ENCODE measurements at places on chromosomes 11 and 22.

- no peak for DNase-seq
Measured at GRCh38 chr11:1356478-1356960, 33.2 kb upstream of the BRSK2 start.

DNA sequence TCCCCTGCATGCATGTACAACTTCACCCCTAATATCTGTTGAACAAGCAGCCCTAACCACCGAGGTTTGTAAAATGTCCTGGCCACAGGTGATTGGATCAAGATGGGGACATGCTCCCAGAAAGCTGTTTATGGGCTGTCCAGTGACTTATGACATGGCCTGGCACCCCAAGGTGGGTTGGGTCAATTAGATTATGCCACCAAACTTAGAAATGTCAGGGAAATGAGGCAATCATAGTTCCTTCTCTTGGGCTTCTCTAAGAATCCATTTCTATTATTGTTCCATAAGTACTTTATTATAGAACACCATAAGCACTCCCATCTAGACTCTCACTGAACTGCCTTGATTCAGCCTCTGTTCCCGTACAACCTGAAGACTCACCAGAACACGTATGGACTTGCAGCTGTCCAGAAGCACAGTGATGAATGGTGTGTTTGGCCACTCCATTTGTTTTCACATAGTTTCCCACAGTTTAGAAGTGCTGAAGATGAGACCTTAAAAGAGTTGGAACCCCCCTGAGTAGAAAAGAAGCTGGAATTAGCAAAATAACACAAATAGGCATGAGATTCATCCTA, 45.5 kb upstream of the OLFML1 start:
- no peak for DNase-seq

DNA sequence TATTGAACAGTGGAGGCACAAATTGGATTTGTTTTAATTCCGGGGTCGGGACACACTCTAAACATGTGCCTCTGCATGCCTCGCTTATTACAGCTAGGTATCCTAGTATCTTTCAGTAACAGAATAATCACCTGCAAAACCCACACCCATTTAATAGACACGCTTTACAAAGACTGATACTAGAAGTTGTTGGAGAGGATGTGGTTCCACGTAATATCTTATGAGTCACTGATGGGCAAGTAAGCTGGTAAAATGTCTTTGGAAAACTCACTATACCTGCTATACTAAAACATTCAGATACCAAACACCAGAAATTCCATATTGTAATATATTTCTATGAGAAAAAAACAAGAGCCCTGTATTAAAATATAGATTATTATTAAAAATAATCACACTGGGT, 84.0 kb downstream of the GGTLC2 start:
- DNase-seq: no peak

DNA sequence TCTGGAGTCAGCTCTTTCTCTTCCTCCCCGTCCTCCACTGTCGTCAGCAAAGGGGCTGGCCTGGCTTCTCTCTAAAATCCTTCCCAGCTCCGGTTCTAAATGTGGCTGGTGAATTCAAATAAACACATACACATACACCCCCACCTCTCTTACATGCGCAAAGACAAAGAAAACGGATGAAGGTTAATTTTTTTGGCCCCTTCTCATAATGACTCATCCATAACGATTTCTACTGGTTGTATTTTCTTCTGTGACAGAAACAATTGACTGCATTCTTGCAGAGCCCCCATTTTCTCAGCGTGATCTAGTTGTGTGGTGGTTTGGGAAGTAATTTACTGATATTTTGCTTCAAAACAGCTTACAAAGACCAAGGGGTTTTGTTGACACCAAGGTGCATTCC, 130.0 kb upstream of the NTM start:
- no peak for DNase-seq

- DNase-seq: peak; percentile 26
Measured at GRCh38 chr22:36902143-36902926, 11.1 kb upstream of the CSF2RB start.

- no peak for DNase-seq
Measured at GRCh38 chr11:11937433-11937832, 71.0 kb downstream of the DKK3 start.

GRCh38 chr11:118918686-118919280, 6.9 kb downstream of the BCL9L start:
- no peak for DNase-seq

DNA sequence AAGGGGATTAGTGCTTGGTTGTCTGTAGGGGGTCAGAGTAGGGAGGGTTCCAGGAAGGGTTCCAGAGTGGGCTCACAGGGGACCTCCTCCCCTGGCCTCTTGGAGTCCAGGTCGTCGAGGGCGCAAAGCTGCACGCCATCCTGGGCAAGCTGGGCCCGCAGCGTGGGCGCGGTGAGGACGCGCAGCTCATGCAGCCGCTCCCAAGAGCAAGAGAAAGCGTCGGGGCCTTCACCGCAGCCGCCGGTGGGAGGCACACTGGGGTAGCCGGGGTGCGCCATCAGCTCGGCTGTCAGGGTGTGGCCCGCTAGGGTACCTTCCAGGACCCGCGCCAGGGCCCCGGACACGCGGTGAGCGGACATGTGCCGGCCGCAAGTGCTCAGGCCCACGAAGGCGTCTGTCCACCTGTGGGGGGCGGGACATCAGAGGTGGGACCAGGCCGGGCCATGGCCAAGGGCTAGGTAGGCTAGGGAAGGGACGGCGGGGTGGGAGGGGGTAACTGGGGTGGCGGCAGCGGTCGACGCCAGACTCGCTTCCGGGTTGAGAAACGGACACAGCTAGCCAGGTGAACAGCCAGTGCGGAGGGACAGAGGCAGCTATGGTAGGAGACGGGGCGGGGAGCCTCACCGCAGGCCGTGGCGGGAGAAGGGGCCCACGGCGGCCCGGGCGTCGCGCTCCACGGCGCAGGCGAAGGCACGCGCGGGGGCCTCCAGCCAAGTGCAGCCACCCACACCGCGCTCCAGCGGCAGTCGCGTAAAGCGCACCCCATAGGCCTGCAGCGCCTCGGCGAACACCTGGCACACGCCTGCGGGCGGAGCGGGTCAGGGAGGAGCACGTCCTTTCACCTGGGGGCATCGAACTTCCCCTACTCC, 1.2 kb downstream of the YDJC start:
- no peak for DNase-seq

- DNase-seq: no peak
Measured at GRCh38 chr22:44340271-44341239, 27.8 kb upstream of the SHISAL1 start.

DNA sequence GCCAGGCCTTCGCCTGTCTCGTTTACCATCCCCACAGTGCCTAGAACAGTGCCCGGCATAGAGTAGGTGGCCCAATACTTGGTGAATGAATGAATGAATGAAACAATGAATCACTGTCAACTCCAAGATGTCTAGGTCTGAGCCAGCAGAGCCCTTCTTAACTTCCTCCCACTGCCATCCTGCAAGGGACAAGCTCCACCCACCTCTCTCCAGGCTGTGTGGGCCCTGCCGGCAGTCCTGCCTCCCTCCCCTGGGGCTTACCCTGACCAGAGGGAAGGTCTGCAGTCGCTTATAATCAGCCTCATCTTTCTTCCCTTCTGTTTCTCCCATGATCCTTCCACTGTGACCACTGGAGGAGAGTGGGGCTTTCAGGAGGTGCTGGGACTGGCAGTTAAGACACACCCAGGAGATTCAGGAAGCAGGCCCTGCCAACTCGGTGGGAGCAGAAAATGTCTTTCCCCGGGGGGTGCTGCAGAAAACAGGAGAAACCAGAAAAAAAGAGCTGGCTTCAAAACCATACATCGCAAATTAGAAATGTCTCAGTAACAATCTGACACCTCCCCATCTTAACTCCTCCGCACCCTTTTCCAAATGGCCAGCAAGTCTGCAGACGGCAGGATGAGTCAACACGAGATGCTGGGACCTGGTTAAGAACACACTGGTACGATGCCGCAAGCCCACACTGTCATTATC, 11.4 kb downstream of the DNAL4 start:
- DNase-seq: peak; percentile 50

DNA sequence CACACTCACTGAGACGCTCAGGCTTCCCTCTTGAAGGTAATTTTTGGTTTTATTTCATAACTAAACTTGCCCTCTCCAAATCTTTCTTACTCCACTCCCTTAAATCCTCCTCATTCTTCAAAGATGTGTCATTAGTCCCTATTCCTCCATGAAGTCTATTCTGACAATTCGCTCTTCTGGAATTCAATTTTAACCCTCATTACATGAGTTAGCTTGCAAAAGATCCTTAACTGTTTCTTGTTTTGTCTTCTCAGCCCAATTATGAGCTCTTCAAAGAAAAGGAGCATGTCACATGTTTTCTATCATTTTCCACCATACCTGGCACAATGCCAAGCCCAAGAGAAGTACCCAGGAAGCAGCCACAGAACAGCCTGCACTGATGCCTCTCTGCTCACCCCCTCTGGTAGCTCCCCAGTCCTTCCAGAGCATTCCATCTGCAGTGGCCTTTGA, 13.0 kb downstream of the GALNT18 start:
- no peak for DNase-seq

DNA sequence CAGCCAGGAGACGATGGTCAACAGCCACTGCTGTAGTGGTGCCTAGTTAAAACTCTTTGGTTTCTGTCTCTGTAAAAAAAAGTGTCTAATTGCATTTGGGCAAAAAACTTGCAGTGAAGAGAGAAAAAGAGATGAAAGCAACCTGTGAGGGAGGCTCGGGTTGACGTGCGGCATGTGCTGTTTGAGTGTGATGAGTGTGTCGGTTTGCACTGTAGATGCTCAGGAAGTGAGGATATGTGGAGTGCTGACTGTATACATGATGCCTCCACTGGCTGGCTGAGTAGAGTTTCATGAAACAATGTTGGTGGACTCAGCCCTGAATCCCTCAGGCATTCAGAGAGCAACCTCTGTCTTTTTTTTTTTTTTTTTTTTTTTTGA, 4.3 kb upstream of the DGCR6L start:
- no peak for DNase-seq

Data from OCI-M1 (cell line).